Muscle of leg (tissue), 16 donors: ENCODE measurements at places on chromosomes 12 and 14. TPM values are rescaled to one million over a fixed set of nuclear protein-coding genes. Genes with fewer than 3 reads are reported as not detected.

GRCh38 chr12:79691511-79692248 is 916 bp upstream of the PAWR start:
- peak overlapping the region; percentile 51 for H3K4me3 ChIP-seq
- peak overlapping the region; percentile 35 for H3K27ac ChIP-seq
- peak; percentile 2 for DNase-seq
- H3K4me1 ChIP-seq: peaks cover 8% of the 10 kb centered on the region

DNA sequence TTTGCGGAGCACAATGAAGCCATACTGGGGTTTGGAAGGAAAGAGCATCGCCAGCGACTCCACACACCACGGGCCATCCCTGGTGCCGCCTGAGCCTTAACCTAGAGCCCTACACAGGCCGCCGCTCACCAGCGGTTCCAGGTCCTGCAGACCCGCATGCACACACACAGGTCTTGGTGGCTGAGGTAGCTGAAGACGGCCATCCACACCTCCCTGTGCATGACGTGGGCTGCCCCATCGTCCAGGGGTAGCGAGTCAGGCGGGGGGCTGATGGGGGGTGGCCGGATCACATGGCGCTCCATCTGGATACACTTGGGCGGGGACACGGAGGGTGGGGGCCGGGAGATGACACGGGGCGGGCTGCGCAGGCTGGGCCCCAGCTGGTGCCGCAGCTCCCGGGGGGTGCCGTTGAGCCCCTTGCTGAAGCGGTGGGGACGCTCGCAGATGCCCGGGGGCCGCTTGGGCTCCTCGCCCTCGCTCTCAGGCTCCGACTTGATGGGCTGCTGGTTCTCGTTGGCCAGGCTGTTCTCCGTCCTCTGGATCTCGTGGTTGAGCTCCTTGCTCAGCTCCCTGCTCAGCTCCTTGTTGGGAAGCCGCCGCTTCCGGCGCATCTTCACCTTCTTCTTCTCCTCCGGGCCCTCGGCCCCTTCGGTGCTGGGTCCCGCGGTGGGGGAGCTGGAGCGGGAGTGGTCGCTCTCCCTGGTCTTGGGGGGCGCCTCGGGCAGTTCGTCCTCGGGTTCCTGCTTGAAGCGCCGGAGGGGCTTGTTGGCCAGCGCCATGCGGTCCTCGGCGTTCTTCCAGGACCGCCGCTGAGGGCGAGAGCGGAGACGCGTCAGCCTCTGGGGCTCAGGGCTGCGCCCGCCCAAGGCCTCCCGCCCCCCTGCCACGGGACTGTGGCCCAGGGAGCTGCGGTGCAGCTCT is 42.4 kb downstream of the RNF34 start:
- H3K4me1 ChIP-seq: peaks cover 25% of the 10 kb centered on the region
- DNase-seq: no peak
- H3K36me3 ChIP-seq: peaks cover 62% of the 10 kb centered on the region
- no peaks in the 10 kb centered on the region for H3K27me3 ChIP-seq
- no peak overlapping the region for H3K27ac ChIP-seq
- no peak overlapping the region for H3K4me3 ChIP-seq

GRCh38 chr14:103346286-103346685 is 12.2 kb downstream of the EIF5 start:
- no peak for DNase-seq
- peaks cover 34% of the 10 kb centered on the region for H3K36me3 ChIP-seq
- no peak overlapping the region for H3K27ac ChIP-seq
- no peaks in the 10 kb centered on the region for H3K4me1 ChIP-seq
- no peaks in the 10 kb centered on the region for H3K27me3 ChIP-seq
- H3K4me3 ChIP-seq: no peak overlapping the region

DNA sequence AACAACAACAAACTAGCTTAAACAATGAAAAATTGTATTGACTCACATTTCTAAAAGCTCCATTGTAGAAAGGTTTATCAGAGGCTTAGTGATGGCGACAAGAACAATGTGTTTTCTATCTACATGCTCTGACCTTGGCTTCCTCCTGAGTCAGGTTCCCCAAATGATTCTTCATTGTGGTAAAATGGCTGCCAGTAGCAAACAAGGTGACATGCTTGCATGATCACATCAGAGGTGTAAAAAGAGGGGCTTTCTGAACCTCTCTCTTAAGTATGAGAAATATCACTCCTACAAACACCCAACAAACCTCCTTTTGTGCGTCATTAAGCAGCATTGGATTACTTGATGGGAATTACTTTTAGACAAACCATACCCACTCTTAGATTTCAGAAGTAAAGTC is 252.4 kb upstream of the SYT1 start:
- no peak overlapping the region for H3K27ac ChIP-seq
- no peaks in the 10 kb centered on the region for H3K36me3 ChIP-seq
- no peak for DNase-seq
- H3K4me3 ChIP-seq: no peak overlapping the region

DNA sequence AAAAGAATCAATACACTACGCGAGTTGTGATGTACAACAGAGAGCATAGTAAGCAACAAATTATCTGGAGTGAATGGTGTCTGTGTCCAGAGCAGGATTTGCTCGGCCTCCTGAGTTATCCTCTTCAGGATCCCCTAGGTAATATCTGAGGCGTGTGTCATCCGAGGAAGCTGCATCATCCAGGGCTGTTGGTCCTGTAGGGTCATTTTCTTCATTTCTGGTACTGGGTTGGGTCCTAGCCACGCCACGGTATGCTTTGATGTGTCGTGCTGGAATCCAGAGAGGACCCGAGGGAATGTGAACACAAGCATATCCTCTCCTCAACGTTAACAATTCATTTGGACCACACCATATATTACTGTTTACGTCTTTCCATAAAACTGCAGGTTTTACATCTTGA is 19.0 kb upstream of the CLEC4E start:
- no peaks in the 10 kb centered on the region for H3K27me3 ChIP-seq
- no peaks in the 10 kb centered on the region for H3K36me3 ChIP-seq
- no peak for DNase-seq
- H3K27ac ChIP-seq: no peak overlapping the region
- H3K4me3 ChIP-seq: no peak overlapping the region

- no peaks in the 10 kb centered on the region for H3K27me3 ChIP-seq
- H3K27ac ChIP-seq: no peak overlapping the region
- DNase-seq: no peak
- H3K36me3 ChIP-seq: no peaks in the 10 kb centered on the region
- no peak overlapping the region for H3K4me3 ChIP-seq
- no peaks in the 10 kb centered on the region for H3K4me1 ChIP-seq
Measured at GRCh38 chr12:75990189-75990912, 41.2 kb downstream of the PHLDA1 start.

- H3K36me3 ChIP-seq: no peaks in the 10 kb centered on the region
- peaks cover 20% of the 10 kb centered on the region for H3K27me3 ChIP-seq
- no peaks in the 10 kb centered on the region for H3K4me1 ChIP-seq
- H3K27ac ChIP-seq: no peak overlapping the region
- no peak overlapping the region for H3K4me3 ChIP-seq
Measured at GRCh38 chr14:92903359-92903758, 19.6 kb upstream of the CHGA start.

DNA sequence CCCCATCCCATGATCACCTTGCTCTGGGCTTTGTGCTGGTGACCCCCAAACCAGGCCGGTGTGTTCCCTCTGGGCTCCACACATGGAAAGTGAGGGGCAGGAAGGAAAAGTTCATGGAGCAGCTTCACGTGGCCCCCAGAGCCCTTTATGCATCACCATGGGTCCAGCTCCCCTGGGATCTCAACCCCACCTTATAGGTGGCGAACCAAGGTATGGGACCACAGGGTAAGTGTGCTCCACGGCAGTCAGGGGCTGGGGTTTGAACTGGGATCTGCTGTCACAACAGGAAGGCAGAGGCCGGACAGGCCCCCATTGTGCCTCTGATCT is 7.4 kb upstream of the BEGAIN start:
- H3K36me3 ChIP-seq: no peaks in the 10 kb centered on the region
- no peak overlapping the region for H3K4me3 ChIP-seq
- peaks cover 2% of the 10 kb centered on the region for H3K4me1 ChIP-seq

GRCh38 chr12:11716794-11717518 is 67.5 kb downstream of the ETV6 start:
- peaks cover 7% of the 10 kb centered on the region for H3K4me1 ChIP-seq
- no peak overlapping the region for H3K4me3 ChIP-seq
- H3K36me3 ChIP-seq: no peaks in the 10 kb centered on the region

- H3K27ac ChIP-seq: no peak overlapping the region
- no peaks in the 10 kb centered on the region for H3K36me3 ChIP-seq
- no peaks in the 10 kb centered on the region for H3K4me1 ChIP-seq
Measured at GRCh38 chr12:26711569-26711968, 121.4 kb downstream of the ITPR2 start.

- no peaks in the 10 kb centered on the region for H3K27me3 ChIP-seq
- peaks cover 33% of the 10 kb centered on the region for H3K4me1 ChIP-seq
- peak; percentile 94 for DNase-seq
- no peaks in the 10 kb centered on the region for H3K36me3 ChIP-seq
- H3K4me3 ChIP-seq: no peak overlapping the region
- H3K27ac ChIP-seq: peak overlapping the region; percentile 83
Measured at GRCh38 chr12:12916135-12916944, 25.0 kb downstream of the GPRC5A start.

- no peak for DNase-seq
- H3K4me1 ChIP-seq: no peaks in the 10 kb centered on the region
- H3K27ac ChIP-seq: no peak overlapping the region
- H3K36me3 ChIP-seq: peaks cover 37% of the 10 kb centered on the region
Measured at GRCh38 chr12:123164222-123164621, 13.3 kb upstream of the PITPNM2 start.

DNA sequence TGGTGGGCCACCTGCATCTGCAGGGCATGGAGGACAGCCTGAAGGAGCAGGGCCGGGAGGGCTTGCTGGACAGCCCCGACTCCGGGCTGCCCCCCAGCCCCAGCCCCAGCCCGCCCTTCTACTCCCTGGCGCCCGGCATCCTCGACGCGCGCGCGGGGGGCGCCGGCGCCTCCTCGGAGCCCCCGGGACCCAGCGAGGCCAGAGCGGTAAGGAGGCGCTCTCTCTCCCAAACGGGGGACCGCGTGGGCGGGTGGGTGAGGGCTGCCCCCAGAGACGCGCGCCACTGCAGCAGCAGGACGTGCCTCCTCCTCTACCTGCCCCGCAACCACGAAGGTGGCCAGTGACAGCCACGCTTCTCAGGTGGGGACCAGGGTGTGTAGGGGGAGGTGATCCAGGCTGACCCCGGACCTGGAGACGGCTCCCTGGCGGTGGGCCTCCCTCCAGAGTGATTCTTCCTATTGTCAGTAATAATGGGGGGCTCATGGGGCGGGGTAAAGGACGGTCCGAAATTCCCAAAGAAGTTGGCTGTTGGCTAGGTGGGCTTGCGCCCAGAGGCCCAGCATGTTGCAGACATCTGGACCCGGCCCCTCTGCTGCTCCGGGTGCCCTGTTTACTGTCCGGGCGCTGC is 652 bp downstream of the RFLNA start:
- DNase-seq: no peak
- no peak overlapping the region for H3K27ac ChIP-seq
- H3K4me3 ChIP-seq: peak overlapping the region; percentile 49

- H3K27me3 ChIP-seq: no peaks in the 10 kb centered on the region
- peak; percentile 13 for DNase-seq
- H3K36me3 ChIP-seq: peaks cover 2% of the 10 kb centered on the region
- peak overlapping the region; percentile 90 for H3K4me3 ChIP-seq
Measured at GRCh38 chr14:50530794-50531365, 1.5 kb downstream of the MAP4K5 start.

- H3K27ac ChIP-seq: no peak overlapping the region
- peak; percentile 27 for DNase-seq
- H3K4me3 ChIP-seq: no peak overlapping the region
- H3K4me1 ChIP-seq: no peaks in the 10 kb centered on the region
- H3K27me3 ChIP-seq: no peaks in the 10 kb centered on the region
- no peaks in the 10 kb centered on the region for H3K36me3 ChIP-seq
Measured at GRCh38 chr14:70698288-70698687, 56.6 kb downstream of the TTC9 start.

DNA sequence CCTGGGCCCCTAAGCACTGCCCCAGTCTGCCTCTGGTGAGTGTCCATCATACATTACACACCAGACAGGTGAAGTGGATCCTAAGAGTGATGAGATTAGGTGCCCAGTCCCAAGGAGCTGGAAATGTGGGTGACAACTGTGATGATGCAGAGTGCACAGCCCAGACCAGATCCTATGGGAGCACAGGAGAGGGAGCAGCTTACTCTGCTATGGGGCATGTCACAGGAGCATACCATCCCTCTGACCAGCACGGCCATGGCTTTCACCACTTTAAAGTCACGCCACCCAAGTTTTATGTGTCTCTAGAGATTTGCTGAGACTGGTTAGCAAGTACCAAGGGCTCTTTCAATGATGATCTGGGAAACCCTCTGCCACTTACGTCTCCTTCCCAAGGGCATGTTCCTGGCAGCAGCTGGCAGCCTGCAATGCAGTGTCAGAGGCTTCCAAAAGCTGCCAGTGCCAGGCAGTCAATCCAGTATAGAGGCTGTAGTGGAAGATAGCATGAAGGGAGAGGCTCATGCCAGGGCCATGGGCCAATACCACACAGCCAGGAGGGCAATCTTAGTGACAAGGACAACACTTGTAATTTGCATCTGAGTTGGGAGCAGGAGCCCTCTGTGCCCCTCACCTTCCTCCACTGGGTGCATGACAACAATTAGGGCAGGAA is 40.2 kb downstream of the STAB2 start:
- H3K27ac ChIP-seq: peak overlapping the region; percentile 51
- no peak overlapping the region for H3K4me3 ChIP-seq
- no peaks in the 10 kb centered on the region for H3K27me3 ChIP-seq

DNA sequence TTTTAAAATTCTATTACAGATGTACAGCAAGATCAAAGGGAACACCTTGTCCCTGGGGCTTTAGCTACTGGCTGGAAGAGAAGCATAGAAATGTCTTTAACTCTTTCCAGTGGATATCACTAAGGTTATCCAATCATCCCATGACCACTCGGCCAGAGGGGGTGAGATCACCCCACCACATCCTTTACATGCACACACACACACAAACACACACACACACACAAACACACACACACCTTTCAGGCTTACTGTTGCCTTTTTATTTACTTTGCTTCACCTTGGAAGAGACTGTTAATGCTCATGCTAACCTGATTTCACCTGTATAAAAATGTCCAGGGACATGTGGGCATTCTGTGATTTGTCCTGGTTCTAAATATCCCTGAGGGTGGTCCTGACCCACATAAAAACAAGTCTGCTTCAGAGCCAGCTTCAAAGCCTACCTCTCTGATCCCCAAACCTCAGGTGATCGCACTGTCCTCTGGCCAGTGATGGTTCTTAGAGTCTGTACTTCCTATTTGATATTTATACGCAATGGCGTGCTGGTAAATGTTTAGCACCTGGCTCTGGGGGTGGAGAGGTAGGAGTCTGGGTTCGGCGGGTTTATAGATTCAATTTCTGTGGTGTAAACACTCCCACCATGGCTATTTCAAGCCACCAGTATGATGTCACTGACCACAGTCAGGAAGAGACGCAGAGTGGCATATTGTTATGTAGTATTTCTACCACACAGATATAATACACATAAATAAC is 166.1 kb upstream of the EEA1 start:
- H3K27ac ChIP-seq: no peak overlapping the region
- no peak overlapping the region for H3K4me3 ChIP-seq
- no peaks in the 10 kb centered on the region for H3K4me1 ChIP-seq
- H3K36me3 ChIP-seq: no peaks in the 10 kb centered on the region

AKAP3 gene
- 0.76 TPM for polyA plus RNA-seq

ZNF10 gene
- polyA plus RNA-seq: 5.4 TPM

PLBD1 gene
- 25.7 TPM for polyA plus RNA-seq

ERP27 gene
- polyA plus RNA-seq: 0.45 TPM

CLEC9A gene
- polyA plus RNA-seq: 0.19 TPM
